ENCODE measurements at places on chromosomes 2 and 18. TPM values are rescaled to one million over a fixed set of nuclear protein-coding genes. Genes with fewer than 3 reads are reported as not detected.
A peak's percentile ranks its signal among the peaks of the same experiment; 100 is the strongest.

TMEM163 gene
- total RNA-seq: 0.14 TPM

DNA sequence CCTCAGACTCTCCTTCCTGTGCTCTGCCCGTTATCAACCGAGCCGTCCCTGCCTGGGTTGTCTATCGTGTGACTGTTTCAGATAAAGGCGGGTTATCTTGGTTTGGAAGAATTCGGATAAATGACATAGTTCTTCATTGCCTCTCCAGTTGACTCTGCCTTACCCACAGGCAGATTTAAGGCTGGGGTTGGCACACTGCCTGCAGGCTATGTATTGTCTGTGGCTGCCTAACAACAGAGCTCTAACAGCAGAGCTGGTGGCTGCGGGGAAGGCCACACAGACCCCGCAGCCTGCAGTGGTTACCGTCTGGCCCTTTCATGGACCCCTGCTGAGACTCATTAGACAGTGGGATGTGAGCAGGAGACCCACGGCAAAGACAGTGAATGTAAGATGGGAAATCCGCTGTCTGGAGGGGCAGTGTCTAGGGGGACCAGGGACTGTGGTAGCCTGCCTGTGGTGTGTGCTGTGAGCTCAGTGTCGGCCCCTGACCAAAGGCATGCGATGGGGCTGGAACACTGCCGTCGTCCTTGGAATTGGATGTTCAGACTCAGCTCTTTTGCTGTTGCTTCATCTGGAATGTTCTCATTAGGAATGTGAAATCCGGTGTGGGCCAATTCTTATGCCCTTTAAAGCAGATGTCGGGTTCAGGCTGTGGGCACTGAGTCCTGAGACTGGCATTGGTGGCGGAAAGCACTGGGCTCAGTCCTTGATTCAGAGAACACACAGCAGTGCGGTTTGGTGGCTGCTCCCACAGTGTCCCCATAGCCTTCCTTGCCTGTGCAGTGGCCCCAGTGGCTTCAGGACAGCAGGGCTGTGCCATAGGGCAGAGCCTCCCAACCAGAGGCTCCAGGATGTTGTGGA, 44.5 kb downstream of the SH3RF3 start:
- no peak for DNase-seq

TAF4B gene
- total RNA-seq: 7.5 TPM

DNA sequence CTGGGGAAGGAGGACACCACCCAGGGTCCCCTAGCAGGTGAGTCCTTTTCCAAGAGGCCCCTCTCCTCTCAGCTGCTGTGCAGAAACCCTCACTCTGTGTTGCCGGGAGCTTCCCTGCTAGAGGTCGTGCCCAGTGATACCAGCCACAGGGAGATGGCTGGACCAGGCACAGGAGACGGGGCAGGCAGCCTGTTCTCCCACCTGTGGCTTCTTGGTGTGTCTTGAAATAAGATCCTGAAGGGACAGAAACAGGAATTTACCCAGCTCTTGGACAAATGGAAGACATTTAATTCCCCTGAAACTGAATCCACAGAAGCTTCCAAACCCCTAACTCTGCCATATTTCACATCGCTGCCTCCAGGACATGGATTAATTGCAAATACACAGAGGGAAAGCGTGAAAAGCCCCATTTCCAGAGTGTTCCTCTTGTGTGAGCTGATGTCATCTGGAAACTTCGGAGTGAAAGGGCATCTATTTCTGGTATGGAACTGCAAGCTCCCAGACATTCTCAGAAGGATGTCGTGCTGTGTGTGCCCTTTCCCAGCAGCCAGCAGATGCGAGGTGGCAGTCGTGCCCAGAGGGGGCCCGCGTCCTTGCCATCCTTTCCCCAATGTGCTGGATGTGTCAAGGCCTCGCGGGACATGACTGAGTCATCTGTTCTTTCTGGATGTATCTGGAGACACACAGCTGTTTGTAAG, 177.7 kb downstream of the SEPTIN10 start:
- DNase-seq: no peak

ABCG5 gene
- total RNA-seq: not detected

GRCh38 chr18:9884090-9884489, 1.7 kb upstream of the TXNDC2 start:
- no peak for DNase-seq

STAT4 gene
- 177 TPM for total RNA-seq

DNA sequence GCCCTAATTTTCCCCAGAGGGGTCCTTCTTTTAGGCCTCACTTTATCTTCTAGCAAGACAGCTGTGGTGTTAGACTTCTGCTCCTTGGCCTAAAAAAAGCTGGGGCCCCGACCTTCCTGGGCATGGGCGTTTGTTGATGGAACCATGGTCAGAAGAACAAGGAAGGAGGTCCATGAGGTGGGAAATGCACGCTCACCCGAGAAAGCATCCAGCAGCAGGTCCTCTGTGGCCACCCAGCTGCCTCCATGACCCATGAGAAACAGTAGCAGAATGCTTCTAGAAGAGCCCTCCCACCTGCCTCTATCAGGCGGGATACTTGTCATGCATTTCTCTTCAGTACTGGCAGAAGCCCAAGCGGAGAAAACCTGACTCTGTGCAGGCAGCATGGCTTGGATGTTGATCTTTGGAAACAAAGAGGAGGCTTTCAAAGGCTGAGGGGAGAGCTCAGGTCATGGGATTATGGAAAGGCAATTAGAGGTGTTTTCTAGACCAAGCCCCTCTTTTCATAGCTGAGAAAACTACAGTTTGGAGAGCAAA, 249.1 kb downstream of the FAM210A start:
- DNase-seq: no peak

GRCh38 chr2:126707941-126708340, 52.0 kb downstream of the GYPC start:
- no peak for DNase-seq

NOSTRIN gene
- total RNA-seq: not detected

GRCh38 chr2:72325592-72326422, 178.1 kb upstream of the CYP26B1 start:
- DNase-seq: no peak

GRCh38 chr2:216721141-216721540, 25.8 kb upstream of the IGFBP5 start:
- DNase-seq: no peak

DNA sequence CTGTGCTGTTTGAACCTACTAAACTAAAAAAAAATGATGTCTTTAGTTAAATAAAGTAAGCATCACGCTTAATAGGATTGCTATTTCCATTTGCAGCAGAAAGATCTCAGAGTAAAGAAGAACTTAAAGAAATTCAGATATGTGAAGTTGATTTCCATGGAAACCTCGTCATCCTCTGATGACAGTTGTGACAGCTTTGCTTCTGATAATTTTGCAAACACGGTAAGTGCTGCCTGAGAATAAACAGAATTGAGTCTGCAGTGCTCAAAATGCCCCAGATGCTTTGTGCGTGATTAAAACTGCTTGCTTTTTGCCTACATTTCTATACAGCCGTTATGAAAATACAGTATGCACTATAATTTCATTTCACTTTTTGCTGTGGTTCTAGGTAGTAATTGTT, 3.9 kb downstream of the CDCA7 start:
- no peak for DNase-seq

NR4A2 gene
- total RNA-seq: 3.2 TPM

GRCh38 chr18:48947092-48947491, 3.7 kb downstream of the SMAD7 start:
- no peak for DNase-seq

MOGAT1 gene
- not detected for total RNA-seq

GRCh38 chr18:10317864-10318690, 136.4 kb upstream of the APCDD1 start:
- no peak for DNase-seq

GRCh38 chr2:23077596-23077995, 307.4 kb upstream of the KLHL29 start:
- DNase-seq: no peak

DNA sequence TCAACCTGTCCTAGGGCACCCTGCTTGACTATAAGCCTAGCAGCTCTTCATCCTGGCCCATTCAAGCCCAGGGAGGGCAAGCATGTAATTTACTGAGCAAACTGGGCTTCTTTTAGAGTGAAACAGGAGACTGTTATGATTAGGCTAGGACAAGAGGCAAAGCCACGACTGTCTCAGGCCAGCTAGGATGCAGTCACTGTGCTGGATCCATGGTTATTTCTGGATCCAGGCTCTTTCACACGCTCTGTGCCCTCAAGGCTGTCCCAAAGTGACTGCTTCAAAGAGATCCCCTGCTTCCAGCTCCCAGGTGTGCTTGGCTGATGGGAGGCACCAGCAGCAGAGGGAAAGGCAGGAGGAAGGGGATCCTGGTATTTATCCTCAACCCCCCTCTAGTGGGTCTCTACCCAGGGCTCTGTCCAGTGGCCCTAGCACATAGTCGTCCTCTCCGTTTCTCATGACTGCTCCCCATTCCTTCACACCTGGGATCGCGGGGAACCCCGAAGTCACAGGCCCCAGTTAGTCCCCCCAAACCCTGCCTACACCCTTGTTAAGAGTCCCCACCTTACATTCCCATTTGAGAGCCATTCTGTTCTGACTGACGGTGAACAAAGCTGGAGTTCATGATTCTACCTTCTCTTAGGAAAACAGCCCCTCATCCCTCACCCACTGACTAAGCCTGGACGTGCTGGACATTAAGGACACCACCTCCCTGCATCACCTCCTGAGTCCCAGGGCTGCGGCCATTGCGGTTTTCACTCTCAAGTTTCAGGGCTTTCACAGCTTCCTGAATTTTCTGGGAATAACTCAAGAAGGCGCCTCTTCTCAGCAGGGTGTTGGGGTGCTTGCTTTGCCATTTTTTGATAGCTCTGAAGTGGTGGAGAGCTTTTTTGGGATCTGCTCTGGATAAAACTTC, 63.2 kb downstream of the POLR1A start:
- DNase-seq: peak; percentile 13

- DNase-seq: peak; percentile 36
These were observed 61.3 kb upstream of the ITSN2 start for GRCh38 chr2:24421668-24422067.
